Liver (tissue), 10 donors: ENCODE measurements at places on chromosomes 16 and 17.
A peak's percentile ranks its signal among the peaks of the same experiment; 100 is the strongest.

GRCh38 chr16:85426806-85427205 is 186.3 kb upstream of the GSE1 start:
- DNase-seq: no peak

DNA sequence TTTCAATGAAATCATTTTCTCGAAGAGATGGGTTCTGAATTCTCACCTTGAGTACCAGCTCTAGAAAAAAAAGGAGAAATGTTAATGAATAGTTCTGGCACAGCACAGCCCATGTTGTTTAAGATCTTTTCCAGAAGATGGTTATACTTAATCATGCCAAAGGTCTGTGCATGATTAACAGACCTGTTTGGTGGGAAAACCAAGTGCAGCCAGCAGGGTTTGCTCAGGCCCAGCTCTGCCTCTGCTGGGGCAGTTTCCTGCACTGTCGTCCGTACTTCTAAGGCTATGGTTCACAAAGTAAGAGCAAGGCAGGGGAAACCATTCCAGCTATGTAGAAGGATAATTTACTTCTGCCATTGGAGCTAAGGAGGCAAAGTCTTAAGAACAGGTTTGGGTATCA is 10.7 kb downstream of the ANKRD40 start:
- no peak for DNase-seq

DNA sequence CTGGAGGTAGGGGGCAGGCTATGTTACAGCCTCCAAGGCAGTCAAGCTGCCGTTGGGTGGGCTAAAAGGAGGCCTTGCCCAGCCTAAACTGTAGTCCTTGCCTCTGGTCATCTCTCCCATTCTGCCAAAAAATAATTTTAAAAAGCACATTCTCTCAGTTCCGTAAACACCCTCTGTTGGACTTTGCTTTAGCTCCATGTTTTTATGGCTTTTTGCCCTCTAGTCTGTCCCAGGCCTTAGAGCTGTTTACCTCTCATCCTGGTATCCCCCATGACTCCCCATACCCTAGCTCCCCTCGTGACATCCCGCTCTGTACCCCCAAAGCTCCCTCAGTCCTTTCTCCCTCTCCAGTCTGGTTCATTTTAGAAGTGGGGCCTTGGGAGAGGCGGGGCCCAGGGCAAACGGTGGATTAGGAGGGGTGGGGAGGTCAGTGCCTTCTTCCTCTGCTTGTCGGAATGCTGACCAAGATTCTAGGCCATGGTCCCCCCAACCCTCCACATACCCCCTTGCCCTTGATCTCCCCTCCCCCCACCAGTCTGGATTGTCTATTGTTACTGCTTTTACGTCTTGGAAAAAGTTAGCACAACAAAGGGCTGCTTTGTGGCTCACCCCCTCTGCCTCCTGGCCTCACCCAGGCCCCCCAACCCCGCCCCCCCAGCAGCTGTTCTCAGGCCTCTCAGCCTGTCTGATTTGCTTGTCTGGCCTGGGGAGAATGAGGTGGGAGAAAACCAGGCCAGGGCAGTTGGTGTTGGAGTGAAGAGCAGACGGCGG is 18.4 kb downstream of the GJD3 start:
- DNase-seq: no peak

- DNase-seq: no peak
These were observed 195.1 kb downstream of the CDRT15L2 start for GRCh38 chr17:20774472-20775135.

- no peak for DNase-seq
These were observed 86.5 kb downstream of the SNX29 start for GRCh38 chr16:12063004-12063395.

DNA sequence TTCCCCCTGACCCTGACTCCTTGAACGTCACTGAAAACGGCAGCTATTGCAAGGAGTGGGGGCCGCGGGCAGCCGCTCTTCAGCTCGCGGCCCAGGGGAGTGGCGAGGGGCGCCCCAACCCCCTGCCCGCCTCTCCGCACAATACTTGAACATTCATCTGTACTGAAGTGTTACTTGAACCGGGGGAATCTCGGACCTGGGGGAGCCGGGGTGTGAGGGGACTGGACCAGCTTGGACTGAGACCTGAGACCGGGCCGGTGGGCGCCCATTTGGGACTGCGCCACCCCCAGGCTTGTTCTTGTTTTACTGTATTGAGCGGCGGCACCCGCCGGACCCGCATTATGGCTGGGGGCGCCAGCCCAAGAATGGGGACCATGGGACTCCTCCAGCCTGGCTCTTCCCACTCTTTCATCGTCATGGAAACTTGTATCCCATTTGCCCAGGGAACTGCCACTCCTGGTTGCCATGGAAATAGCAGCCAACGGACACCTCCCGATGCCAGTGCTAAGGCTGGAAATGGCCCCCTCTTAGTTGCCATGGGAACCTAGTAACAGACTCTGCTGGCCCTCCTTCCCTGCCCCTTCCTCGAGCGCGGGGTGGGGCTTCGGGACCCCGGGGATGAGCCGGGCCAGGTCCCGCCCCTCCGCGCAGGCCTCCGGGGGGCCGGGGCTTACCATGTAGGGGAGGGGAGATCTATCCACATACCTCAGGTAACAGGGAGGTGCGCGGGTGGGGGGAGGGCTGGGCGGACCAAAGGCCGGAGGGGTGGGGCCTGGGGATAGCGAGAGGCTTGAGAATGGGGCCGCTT is 805 bp upstream of the ORAI3 start:
- DNase-seq: peak; percentile 74

- DNase-seq: no peak
These were observed 11.6 kb downstream of the ZFPM1 start for GRCh38 chr16:88464447-88465318.

GRCh38 chr16:66562409-66562808 is 3.8 kb upstream of the CMTM1 start:
- no peak for DNase-seq

DNA sequence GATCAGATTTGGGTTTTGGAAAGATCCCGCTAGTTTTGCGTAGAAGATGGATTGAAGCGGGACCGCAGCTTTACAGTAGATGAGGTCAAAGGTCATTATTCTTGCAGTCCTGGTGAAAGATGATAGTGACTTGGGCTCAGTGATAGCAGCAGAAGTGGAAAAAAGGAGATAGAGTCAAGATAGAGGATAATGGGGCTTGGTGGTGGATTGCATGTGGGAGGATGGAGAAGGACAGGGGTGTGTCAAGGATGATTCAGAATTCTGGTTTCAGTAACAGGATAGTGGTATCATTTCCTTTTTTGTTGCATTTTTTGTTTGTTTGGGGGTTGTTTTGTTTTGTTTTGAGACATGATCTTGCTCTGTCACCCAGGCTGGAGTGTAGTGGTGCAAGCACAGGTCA is 28.7 kb downstream of the CHD9NB start:
- DNase-seq: no peak

DNA sequence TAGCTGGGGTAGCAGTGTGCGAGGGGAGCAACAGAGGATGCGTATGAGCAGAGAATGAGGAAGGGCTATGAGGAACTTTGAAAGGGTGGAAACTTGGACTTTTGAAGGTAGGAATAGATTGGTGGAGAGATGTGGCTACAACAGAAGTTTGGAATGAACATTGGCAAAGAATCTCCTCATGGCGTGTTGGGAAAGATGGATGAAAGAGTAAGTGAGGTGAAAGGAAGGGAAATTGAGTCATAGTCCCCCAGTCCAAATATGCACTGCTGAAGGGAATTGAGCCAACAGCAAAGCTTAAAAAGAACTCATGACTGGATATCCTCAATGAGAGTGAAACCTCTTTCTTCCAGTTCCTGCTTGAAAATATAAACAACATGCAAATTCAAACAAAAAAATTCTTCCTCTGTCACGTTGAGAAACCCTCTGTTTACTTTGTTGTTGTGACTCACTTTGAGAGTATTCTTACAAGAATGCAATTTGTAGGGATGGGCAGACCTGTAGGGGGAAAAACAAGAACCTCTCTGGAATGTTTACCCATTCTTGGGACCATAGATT is 313.2 kb upstream of the KCNJ16 start:
- DNase-seq: no peak

GRCh38 chr17:29157310-29157709 is 22.9 kb downstream of the MYO18A start:
- DNase-seq: no peak

- DNase-seq: no peak
These were observed 20.7 kb downstream of the UBN1 start for GRCh38 chr16:4868026-4868425.

GRCh38 chr17:75504347-75505151 is 10.8 kb downstream of the CASKIN2 start:
- peak; percentile 69 for DNase-seq

- no peak for DNase-seq
These were observed 62.6 kb downstream of the USP43 start for GRCh38 chr17:9707948-9708347.
